ENCODE measurements at places on chromosomes 4 and X.

- no peak for DNase-seq
Measured at GRCh38 chrX:46463682-46464081, 81.5 kb downstream of the ZNF674 start.

- DNase-seq = peak; percentile 67
Measured at GRCh38 chr4:156971676-156972378, at the start of gene PDGFC. Gene PDGFC, minus strand, starts transcription at chr4:156971799. Its CDS starts 896 bp downstream, at chr4:156970903.

- no peak for DNase-seq
Measured at GRCh38 chr4:174865418-174865985, 36.5 kb upstream of the GLRA3 start.

DNA sequence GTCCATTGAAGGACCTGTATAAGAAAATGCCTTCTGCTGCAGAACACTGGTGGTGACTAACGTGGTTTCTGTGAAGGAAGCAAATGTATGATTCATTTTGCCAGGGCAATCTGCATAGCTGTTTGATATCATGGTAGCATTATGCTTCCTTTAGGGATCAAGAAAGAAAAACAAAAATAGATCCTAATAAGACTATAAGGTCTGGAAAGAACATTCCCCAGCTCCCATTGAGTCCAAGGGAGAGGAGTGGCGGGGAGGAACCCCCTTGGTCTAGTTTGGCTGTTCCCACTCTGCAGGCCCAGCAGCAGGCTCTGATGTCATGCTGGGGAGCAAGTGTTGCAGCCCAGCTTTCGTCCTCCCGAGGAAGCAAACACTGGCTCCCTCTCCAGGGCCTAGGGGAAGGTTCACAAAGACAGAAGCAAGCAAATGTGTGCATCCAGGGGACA lies 154.5 kb upstream of the GALNT7 start:
- DNase-seq = peak; percentile 44

GRCh38 chrX:23952984-23953907 lies 45.4 kb downstream of the CXorf58 start:
- DNase-seq = peak; percentile 21

GRCh38 chrX:148609515-148610327 lies 109.3 kb downstream of the AFF2 start:
- no peak for DNase-seq

- DNase-seq = no peak
Measured at GRCh38 chr4:170978990-170979389, 834.2 kb upstream of the GALNTL6 start.

DNA sequence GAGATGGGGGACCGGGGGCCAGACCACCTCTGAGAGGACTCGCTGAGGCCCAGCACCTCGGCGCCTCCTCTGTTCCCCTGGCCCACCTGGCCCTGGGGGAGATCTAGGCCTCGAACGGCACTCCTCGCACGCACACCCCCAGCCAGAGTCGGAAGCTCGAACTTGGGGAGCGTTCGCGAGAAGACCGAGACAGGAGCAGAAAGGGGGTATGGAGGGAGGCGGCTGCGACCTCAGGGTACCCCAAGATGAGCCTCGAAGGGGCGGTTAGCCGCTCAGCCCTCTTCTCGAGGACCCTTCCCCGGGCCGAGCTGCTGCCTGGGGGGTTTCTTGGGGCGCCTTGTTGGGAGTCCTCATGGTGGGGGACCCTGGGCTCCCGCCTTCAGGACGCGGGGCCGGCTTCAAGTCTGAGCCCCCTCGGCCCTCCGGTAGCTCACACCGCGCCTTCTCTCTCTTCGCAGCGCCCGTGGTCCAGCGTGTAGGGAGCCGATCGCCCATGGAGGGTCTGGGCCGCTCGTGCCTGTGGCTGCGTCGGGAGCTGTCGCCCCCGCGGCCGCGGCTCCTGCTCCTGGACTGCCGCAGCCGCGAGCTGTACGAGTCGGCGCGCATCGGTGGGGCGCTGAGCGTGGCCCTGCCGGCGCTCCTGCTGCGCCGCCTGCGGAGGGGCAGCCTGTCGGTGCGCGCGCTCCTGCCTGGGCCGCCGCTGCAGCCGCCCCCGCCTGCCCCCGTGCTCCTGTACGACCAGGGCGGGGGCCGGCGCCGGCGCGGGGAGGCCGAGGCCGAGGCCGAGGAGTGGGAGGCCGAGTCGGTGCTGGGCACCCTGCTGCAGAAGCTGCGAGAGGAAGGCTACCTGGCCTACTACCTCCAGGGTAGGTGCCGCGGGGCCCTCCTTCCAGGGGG lies 706 bp downstream of the DUSP9 start:
- DNase-seq = no peak

GRCh38 chr4:180341926-180342325 lies 1901.3 kb upstream of the TENM3 start:
- no peak for DNase-seq

DNA sequence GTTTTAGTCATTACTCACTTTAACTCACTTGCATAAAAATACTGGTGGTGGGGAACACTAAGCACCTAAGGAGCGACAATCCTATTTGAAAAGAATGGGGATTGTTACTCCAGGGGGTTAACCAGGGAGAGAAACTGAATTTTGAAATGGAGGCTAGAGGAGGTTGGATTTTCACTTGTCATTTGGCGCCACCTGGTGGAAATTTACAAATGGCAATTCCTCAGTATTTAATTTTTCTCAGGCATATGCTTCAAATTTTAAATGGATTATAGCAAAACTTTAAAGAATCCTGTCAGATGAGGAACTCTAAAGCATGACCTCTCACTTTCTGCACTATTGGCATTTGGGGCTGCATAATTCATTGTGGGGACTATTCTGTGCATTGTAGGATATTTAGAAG lies 2.7 kb upstream of the GEMIN8 start:
- peak; percentile 34 for DNase-seq

- no peak for DNase-seq
Measured at GRCh38 chr4:128338634-128339355, 51.2 kb upstream of the PGRMC2 start.

- no peak for DNase-seq
Measured at GRCh38 chrX:133412246-133412645, 3.0 kb downstream of the GPC4 start.

DNA sequence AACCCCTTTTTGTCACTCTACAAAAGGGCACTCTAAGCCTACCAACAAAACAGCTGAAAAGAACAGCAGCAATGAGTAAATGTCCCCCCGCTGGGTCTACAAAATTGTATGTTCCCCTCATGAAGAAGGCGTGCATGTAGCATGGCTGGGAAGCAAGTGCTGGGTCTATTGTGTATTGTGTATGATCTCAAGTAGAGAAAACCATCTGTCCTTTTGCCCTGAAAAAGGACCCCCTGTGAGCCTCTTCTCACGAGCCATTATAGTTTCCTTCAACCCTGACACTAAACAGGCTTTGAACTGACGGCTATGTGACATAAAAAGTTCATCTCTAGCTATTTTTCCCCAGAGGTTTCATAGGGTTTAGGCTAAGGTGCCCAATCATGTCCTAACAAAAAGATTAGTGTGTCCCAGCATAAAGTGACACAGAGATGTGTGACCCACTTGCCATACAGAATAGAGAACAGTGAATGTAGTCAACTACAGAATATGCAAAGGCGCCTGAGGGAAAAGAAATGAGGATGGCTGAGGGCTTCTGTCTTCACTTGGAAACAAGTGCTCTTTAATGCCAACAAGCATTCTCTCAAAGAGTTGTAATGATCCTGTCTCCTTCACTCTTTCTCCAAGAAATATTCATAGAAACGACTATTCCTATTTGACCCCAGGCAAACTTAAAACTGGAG lies 27.3 kb downstream of the COL25A1 start:
- no peak for DNase-seq

DNA sequence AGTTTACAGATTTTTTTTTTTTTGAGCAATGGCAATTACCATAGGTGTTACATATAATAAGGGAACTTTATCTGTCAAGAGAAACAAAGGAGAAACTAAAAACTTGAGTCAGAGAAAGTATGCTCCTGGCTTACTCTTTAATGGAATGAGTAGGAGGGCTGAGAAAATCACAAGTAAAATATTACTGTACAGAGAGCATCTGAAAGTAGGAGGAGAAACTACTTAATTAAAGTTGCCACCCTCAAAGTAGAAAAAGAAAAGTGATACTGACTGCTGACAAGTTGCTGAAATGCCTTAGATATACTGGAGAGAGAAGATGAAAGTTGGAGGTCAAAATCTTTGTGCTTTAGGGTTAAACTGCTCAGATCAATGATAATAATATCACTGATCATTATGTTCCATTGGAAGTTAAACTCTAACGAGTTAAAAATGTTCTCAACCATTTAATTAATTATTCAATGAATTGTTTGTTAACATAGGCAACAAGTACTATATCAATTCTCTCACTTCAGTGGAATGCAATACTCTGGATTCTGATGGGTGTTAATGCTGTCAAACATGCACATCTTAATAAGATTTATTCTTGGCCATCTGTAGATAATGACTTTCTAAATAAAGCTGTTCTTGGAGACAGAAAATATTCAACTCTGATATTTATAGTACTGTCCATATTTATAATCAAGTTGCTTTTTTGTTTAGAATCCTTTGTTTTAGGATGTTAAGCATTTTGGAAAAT lies 61.2 kb upstream of the CAMK2D start:
- DNase-seq = no peak

GRCh38 chr4:9937078-9937477 lies 84.2 kb downstream of the SLC2A9 start:
- DNase-seq = no peak

DNA sequence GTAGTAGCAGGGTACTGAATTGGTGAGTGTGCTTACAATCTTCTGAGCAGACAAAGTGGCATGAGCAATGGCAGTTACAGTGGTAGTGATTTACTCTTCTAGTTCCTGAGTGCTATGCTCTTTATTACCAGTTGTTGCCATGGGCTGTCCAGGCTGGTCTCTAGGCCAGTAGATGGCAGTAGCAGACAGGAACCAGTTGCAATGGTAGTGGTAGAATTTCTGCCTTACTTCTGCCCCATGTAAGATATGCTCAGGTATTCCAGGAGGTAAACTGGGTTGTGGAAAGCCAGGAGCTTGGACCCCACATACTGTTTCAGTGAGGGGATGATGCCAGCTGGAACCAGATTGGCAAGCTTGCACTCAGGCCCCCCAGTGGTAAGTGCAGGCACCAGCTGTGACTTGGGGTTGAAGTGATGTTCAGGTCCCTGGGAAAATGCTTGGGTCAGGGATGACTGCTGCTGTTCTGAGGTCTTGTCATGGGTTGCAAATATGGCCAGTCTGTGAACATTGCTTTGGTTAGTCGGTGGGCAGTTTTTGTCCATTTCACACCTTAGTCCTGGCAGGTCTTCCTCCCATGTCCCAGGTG lies 63.0 kb upstream of the ZXDB start:
- no peak for DNase-seq

- no peak for DNase-seq
Measured at GRCh38 chrX:17488036-17488435, 113.0 kb downstream of the NHS start.

DNA sequence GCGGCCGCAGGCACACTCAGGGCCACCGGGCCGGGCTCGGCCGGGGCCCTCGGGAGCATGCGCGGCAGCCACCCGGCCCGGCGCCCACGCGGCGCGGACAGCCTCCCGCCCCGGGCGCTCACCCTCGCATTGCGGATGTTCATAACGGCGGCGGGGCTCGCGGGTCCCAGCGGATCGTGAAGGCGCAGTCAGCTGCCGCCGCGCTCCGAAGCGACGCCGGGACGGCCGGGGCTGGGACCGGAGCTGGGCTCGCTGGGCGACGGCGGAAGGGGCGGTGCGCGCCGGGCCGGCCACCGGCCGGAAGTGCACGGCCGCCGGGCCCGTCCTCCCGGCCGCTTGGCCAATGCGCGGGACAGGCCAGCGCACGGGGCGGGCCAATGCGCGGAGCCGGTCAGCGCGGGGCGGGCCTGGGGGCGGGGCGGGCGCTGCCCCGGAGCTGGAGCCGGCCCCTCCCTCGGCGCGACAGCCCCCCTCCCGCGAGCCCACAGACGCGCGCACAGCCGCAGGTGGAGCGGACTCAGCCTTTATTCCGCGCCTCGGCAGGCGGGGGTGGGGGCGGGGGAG lies at the start of gene NAA10:
Gene NAA10, minus strand, starts transcription at position 276 of the 564 bp plus-strand sequence. Its CDS starts 133 bp downstream, at position 143.
- peak; percentile 93 for DNase-seq

GRCh38 chr4:59457576-59457975 lies 1742.5 kb upstream of the ADGRL3 start:
- no peak for DNase-seq

- no peak for DNase-seq
Measured at GRCh38 chrX:91434351-91435168, at the start of gene PABPC5. Gene PABPC5, plus strand, starts transcription at chrX:91434839. Its CDS starts 739 bp downstream, at chrX:91435578.

- no peak for DNase-seq
Measured at GRCh38 chr4:24809815-24810405, 14.5 kb downstream of the SOD3 start.

DNA sequence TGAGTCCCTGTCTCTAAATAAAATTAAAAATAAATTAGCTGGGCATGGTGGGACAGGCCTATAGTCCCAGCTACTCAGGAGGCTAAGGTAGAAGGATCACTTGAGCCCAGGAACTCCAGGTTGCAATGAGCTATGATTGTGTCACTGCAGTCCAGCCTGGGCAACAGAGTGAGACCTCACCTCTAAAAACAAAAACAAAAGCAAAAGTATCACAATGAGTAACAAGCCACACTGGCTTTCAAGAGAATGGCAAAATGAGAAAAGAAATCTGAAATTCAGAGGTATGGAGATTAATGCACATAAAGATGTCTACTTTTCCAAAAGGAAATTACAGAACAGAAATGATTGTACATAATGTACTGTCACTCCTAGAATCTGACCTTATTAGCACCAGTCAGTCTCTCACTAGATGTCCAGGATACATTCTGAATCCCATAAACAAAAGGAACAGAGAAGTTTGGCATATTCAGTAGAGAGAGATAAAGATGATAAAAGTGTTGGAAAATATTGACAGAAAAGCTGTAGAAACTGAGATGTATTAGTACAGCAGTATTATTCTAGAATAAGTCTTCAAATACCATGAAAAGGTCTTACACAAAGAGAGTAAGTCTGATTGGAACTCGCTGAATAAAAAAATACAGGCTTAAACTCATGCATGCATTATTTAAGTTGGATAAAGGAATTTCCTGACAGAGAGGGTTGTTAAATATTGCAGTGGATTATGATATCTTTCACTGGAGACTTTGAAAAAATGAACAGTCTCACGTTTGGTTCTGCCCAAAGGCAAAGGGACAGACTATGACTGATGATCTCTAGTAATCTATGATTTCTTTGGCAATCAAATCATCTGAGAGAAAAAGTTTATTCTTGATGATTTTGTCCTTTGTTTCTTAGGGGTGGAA lies 102.5 kb downstream of the SH3RF1 start:
- DNase-seq = no peak

GRCh38 chr4:122824616-122825015 lies 2.0 kb upstream of the FGF2 start:
- DNase-seq = no peak

DNA sequence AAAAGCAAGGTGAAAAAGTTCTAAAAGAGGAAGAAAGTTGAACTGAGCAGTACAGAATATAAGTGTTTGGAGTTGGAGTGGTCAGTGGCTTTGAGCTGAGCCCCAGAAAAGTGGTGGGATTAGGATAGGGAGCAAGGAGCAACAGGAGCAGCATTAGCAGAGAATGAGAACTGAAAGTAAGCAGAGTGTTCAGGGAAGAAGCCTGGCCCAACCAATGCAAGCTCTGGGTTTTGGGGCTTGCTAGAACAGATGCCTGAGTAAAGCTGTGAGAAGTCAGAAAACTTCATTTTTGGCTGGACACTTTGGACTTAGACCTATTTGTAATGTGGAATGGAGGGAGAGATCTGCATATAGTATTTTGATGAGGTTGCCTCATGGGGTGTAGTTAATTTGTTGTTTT lies 17.8 kb downstream of the JADE1 start:
- DNase-seq = no peak

GRCh38 chr4:1655081-1655480 lies 29.0 kb downstream of the FAM53A start:
- no peak for DNase-seq

GRCh38 chr4:102783006-102783405 lies 22.2 kb upstream of the MANBA start:
- DNase-seq = no peak

- no peak for DNase-seq
Measured at GRCh38 chr4:57051095-57051494, 59.1 kb downstream of the IGFBP7 start.

All from HEK293T (cell line).